ENCODE measurements at places on chromosomes 4 and X. TPM values are rescaled to one million over a fixed set of nuclear protein-coding genes. Genes with fewer than 3 reads are reported as not detected.

DNA sequence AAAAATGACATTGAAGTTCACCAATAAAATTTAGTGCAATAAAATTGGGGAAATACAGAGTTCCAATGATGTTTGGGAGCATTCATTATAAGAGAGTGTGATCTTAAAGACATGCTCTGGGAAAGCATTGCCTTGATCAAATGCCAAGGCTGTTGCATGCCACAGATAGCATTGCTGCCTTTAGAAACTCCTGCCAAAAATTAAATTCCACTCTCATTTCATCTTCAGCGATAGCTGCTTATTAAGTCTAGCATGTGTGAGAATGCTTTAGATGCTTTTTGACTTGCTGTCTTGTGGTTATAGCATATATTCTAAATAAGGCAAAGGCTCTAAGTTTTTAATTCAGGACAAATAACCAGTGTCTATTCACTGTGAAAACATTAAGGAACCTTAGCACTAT, 49.3 kb downstream of the NPNT start:
- no peak for DNase-seq

DNA sequence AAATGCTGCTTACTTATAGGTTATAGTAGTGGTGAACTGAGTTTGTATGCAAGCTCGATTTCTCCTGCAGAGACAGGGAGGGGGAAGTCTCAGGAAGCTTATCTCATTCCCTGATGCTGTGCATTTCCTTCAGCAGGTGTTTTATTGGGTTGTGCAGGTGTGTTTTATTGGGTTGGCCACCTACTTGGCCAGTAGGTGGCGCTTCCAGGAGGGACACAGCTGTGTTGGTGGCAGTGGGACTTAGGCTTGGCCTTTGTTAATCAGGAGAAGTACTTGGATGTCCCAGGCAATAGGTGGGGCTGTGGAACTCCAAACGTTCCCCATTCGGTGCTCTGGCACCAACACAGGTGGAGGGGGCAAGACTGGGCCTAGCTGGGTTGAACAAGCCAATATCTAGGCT, 196.0 kb upstream of the DCAF8L1 start:
- no peak for DNase-seq

DNA sequence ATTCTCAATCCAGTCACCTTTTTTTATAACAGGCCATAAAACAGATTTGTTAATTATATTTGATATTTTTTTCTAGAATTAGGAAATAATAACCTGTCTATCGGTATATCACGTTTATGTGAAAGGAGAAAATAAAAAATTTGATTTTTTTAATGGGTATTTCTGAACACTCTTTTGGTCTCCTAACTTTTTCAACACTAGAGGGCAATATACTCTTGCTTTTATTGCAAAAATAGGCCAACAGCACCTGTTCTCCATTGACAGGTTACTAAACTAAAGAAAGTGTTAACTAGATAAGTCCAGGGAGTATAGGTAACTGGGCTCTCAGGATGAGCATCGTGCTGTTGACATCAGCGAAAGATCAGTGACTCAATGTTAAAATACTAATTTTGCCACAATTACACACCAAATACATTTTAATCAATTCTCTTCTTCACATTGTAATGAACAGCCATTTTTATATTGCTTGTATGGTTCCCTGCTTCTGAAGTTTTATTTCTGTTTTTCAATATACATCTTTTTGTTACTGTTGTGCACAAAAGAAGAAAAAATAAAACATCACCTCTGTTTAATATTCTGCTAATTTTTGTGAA, 22.8 kb downstream of the NDST4 start:
- DNase-seq, result no peak

DNA sequence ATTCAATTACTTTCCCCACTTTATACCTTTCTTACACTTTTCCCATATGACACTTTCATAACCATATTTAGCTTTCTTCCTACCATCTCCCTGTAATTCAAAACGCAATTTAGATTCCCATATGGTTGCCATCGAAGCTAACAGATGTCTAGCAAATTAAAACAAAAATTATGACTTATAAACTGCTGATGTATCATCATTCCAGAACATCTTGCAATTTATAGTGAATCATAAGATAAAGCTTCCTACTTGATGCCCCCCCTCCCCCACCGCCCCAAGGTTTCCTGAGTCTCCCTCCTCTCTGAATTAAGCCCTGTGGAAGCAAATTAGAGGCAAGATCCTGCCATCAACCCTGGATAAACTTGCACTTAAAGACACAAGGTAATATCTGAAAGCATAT, 5.4 kb downstream of the TSPAN5 start:
- no peak for DNase-seq

DNA sequence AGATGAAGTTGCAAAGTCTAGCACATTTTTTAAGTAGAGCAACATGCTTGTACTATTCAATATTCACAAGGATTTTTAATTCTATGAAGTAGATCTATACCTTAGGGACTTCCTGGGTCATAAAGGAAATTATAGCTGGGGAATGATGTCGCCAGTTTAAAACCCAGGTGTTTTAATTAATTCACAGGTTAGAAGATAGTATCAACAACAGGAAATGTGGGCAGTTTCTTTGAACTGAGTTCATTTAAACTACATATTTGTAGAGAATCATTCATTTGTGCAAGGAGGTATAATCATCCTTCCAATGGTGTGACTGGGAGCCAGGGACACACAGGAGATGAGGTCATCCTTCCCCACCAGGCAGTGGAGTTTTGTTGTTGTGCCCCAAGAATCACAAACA, 181.3 kb upstream of the KLF3 start:
- DNase-seq, result no peak

GRCh38 chr4:41299486-41299885, 42.8 kb downstream of the UCHL1 start:
- DNase-seq, result no peak

- no peak for DNase-seq
These were observed 9.1 kb upstream of the CTSO start for GRCh38 chr4:155962767-155963166.

DNA sequence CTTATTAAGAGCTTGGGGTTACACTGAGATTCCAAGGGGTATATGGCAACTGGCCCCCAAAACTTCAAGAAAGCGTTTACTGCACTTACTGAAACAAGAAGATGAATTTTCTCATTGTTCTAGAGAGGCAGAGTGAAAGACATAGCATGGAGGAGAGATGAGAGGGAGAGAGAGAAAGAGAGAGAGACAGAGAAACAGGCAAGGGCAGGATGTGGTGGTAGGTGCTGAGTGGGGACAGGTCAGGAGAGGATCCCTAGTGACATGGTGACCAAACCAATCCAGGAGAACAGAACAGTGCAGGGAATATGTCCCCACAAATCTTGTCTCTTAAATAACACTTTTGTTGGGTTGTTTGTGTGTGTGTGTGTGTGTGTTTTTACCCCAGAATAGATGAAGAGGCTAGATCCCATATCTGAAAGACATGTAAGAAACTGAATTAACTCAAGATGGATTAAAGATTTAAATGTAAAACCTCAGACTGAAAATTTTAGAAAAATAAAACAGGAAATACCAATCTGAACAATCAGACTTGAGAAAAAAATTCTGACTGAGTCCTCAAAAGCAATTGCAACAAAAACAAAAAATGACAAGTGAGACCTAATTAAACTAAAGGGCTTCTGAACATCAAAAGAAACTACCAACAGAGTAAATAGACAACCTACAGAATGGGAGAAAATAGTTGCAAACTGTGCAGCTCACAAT, 202.2 kb downstream of the QDPR start:
- DNase-seq, result no peak

GRCh38 chr4:102533904-102534303, 32.7 kb downstream of the NFKB1 start:
- DNase-seq, result no peak

GRCh38 chrX:41258871-41259270, 75.1 kb upstream of the DDX3X start:
- DNase-seq, result no peak

GRCh38 chr4:19167311-19167710, 1084.4 kb upstream of the SLIT2 start:
- DNase-seq, result no peak

- DNase-seq, result no peak
These were observed 57.7 kb upstream of the TENM3 start for GRCh38 chr4:182185491-182185890.

DNA sequence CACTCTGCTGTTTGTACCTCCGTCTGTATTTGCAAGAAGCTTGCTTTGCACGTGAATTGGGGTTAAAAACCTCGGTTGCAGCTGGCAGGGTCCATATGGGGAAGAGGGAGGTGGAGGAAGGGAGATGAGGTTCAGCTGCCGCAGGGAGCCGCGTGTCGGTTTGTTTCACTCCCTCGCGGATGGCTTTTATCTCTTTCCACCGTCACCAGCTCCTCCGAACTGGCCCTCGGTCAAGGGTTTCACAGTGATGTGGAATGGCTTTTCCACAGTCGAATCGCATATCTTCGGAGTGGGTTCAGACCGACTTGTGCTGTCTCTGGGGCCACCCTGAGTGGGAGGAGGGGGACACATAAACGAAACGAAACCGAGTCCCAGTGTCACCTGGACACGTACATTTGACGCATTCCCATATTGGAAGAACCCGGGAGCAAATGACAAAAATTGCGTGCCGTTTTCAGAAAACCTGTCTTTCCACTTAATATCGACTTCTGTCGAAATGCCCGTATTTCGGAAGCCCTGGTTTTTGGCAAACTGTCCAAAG, 929 bp downstream of the ZBTB33 start:
- DNase-seq, result peak; percentile 42

DNA sequence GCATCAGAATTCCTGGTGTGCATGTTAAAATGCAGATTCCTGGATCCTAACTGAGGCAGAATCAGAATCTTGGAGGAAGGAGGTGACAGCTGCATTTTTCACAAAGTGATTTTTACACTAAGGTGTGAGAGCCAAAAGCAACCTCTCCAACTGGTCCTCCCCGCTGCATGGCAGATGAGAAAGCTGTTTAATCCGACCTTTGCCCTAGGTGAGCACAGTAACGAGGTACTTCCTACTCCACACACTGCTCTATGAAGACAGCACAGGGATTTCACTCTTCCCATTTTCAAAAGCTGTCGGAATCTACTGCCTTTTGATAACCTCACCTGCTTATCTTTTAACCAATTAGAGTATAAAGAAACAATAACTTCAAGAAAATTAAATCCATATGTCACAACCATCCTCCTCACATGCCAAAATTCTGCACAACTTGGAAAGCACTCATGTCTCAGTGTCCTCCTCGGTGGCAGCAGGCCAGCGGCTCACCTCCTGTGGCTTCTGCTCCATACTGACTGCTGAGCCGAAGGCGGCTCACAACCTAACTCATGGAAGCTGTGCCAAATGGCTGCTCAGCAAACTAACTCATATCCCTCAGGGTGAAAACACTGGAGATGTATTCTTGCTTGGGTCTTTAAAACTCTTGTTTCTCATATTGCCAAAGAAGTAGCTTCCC, 3.6 kb downstream of the CASP6 start:
- no peak for DNase-seq

DNA sequence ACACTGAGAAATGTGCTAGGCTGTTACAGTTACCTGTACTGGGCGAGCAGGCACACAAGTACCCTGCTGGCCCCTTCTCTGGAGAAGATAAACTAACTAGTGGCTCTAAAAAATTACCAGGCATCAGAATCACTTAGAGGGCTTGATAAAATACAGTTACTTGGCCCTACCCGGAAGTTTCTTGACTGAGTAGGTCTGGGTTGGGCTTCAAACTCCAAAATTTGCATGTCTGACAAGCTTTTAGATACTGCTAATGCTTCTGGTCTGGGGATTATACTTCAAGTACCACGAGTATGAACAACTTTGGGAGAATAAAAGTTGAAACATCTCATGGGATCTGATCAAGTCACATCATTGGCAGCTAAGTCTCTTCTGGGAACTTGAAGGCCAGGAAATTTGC, 30.8 kb downstream of the CEP135 start:
- DNase-seq, result no peak

DNA sequence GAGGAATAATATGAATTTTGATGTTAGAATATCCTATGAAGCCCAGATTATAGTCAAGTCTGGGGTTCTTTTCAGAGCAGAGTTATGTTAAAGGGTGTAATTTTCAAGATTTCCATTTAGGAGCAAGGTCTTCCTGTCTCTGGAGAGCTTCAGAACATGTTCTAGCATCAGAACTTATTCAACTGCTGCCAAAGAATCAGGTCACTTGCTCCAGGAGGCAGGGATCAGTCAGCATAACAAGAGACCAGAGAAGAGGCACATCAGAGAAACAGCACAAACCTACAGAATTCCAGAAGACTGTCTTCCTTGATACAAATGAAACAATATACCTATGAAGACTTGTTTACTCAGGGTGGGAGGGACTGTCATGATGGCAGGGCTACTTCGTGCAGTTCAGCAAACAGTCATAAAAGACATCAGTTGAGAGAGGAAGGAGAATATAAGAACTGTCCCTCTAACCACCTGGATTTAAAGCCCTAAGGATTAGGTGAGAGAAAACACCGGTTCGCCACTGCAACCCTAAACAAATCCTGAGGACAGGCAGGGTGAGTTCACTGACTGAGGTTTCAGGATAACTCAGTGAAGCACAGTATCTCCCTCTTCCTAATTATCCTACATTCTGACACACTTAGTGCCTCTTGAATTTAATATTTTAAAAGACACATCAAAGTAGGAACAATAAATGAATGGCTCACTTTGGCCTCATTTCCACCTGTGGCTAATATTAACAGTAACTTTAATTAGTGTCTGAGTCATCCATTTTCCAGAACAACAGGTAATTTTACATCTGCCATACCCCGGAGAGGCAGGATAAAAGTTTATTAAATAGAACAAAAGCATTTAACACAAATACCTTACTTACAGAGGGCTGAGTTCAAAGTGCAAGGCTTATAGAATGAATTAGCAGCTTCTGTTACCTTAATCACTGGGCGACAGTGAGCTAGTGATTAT, 93.0 kb downstream of the HDAC8 start:
- DNase-seq, result no peak

GRCh38 chr4:120842031-120842430, 80.5 kb downstream of the PRDM5 start:
- DNase-seq, result no peak

ASB12 gene
- total RNA-seq, result 0.39 TPM

PAGE1 gene
- total RNA-seq, result not detected

DMD gene
- not detected for total RNA-seq

SCFD2 gene
- total RNA-seq, result 26.4 TPM

IL9R gene
- total RNA-seq, result 1.9 TPM

SPANXD gene
- not detected for total RNA-seq

CDK16 gene
- total RNA-seq, result 112 TPM

TLR2 gene
- total RNA-seq, result 20.4 TPM

NDP gene
- total RNA-seq, result not detected

NR3C2 gene
- 4.2 TPM for total RNA-seq

MAGEC3 gene
- not detected for total RNA-seq

ASMT gene
- total RNA-seq, result 0.79 TPM

ARHGAP24 gene
- 1.7 TPM for total RNA-seq

FGFR3 gene
- total RNA-seq, result not detected

SLIT2 gene
- total RNA-seq, result not detected

CLNK gene
- total RNA-seq, result 1.00 TPM

TLR1 gene
- 51.5 TPM for total RNA-seq

MTNR1A gene
- not detected for total RNA-seq
